ENCODE measurements at places on chromosomes 13 and 19.

DNA sequence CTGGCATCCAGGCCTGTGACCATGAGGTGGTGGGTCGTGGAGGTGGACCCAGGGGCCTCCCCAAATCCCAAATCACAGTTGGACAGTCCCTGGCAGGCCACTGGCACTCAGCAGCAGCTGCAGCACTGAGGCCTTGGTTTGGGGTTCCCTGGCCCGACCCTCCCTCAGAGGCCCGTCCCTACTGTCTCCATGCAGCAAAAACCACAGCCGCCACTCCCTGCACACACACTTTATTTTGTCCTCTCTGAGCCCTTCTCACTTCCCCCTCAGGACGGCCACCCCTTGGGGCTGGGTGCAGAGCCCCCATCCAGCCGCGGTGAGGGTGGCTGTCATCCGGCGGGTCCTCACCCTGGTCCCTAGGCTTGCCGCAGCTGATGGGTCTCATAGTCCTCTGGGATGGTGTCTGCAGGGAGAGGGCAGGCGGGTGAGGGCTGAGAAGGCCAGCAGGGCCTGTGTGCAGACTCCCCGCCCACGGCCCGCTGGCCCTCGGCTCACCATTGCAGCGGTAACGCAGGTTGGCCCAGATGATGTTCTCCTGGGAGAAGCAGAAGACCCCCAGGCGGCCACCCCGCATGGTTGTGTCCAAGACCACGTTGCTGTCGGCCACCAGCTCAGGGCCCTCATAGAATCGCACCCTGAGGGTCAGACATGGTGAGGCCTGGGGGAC, 8.4 kb downstream of the COMP start:
- no peak for DNase-seq

DNA sequence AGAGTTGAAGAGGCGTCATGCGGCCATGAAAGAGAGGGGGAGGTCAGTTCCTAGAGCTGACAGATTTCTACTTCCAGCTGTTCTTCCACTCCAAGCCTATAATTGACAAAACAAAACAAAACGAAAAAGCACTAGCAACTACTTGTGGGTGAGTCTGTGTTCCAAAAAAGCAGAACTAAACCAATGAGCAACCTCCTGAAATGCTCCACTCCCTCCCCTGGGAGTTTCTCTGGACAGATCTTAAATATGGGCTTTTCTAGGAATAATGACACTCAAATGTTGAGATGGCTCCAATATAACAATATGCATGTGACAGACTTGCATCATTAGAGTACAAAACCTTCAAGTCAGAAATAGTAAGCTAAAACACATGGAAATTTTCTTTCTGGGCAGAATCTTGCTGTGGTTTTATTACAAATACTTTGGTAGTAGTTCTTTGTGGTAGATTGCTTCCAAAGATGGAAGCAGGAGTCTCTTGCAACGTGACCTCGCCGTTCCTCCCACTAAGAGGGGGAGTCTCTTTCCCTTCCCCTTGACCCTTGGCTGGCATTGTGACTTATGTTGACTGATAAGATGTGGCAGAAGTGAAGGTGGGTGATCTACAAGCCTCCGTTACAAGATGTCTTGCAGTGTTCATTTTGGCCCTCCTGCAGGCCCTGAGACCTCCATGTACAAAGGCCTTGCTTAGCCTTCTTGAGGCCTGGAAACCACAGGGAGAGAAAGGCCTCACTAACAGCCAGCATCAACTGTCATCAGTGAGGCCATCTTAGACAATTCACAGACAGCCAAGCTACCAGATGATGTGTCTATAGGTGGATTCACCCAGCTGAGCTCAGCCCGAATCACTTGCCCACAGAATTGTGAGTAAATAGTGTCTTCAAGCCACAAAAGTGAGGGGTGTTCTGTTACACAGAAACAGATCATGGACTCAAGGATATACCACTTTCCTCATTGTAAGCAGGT, 173.1 kb upstream of the RFC3 start:
- peak; percentile 18 for DNase-seq

DNA sequence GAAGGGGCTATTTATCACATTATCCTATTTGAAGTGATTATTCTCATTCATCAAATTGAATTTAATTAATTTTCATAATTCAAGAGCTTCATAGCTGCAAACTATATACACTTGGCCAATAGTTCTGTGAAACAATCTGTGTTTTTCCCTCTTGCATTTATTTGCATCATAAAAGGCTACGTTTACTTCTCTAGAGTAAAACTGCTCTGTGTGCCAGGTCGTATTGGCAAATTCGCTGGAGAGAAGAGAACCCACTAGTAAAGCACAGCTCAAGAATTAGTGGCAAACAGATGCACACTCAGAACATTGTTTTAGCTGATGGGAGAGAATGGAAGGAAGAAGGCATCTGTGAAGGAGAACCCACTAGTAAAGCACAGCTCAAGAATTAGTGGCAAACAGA, 81.8 kb downstream of the CYSLTR2 start:
- no peak for DNase-seq

DNA sequence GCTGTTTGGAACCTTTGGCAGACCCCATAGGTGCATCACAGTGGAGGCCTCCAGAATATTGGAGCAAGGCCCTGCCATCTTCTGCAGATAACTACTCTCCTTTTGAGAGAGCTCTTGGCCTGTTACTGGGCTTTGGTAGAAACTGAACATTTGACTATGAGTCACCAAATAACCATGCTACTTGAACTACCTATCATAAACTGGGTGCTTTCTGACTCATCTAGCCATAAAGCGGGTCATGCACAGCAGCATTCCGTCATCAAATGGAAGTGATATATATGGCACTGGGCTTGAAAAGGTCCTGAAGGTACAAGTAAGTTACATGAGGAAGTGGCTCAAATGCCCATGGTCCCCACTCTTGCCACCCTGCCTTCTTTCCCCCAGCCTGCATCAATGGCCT, 782.5 kb upstream of the SLITRK6 start:
- DNase-seq, result peak; percentile 70

- peak; percentile 25 for DNase-seq
Measured at GRCh38 chr13:65125236-65125635, 2104.9 kb downstream of the PCDH9 start.

GRCh38 chr13:91948736-91949135, 550.3 kb downstream of the GPC5 start:
- DNase-seq, result no peak

DNA sequence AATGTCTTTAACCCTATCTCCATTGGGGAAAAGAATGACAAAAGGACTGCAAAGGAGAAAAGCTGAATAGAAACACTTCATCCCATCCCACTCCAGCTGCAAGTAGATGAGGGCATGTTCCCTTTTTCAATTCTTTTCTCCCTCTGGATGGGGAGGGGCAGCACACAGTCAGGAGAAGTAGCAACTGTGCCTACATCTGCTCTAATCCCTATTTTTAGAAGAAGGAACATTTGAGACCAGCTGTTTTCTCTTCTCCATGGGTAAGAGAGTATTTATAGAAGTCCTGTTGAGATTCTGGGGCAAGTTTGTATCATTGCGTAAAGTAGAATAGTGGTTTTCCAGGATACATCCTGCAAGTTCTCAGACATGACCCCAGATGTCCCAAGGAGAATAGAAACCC, 9.3 kb upstream of the GTF3A start:
- no peak for DNase-seq

DNA sequence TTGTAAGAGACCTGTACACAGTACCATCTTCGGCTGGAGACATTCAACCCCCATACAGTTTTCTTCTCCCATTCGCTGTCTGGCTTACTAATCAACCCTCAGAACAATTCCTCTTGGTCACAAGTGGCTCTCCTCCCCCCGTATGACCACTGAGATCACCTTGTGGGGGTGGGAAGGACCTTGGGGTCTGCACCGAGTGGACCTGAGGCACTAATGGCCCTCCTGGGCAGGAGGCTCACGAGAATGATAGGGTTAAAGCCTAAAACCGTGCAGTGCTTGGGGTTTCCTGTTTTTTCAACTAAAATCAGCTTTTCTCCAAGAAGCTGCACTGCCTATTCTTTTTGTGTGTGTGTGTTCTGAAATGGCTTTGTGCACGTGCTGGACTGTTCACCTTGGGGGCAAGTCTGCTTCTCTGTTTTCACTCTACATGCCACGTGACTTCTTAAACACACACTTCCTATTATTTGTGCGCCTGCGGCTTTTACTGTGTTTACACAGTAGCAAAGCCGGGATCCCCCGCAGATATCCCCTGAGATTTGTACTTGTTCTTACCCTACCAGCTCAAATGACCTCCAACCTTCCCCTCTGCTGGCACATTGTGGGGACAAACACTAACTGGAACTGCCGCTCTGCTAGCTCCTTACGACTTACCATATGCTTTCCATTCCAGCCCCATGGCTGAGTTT, 12.3 kb downstream of the RBM26 start:
- no peak for DNase-seq

DNA sequence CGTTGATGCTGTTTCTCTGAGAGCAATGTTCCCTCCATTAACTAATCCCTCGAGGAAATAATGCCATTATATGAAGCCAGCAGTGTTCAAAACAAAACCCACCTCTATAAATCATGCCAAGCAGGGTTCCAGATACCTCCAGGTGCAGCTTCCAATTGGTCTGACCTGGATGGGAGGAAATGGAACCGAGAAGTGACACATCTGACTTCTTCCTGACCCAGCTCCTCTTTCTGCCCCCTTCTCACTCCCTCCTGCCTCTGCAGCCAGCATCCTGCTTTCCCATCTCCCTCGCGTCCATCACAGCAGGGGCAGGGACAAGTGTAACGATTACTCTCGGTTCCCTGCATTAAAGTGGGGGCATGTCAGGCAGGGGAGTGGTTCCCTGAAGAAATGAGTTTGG, 37.5 kb downstream of the HSPH1 start:
- DNase-seq, result no peak

GRCh38 chr13:36665630-36666029, 8.2 kb upstream of the SERTM1 start:
- no peak for DNase-seq

DNA sequence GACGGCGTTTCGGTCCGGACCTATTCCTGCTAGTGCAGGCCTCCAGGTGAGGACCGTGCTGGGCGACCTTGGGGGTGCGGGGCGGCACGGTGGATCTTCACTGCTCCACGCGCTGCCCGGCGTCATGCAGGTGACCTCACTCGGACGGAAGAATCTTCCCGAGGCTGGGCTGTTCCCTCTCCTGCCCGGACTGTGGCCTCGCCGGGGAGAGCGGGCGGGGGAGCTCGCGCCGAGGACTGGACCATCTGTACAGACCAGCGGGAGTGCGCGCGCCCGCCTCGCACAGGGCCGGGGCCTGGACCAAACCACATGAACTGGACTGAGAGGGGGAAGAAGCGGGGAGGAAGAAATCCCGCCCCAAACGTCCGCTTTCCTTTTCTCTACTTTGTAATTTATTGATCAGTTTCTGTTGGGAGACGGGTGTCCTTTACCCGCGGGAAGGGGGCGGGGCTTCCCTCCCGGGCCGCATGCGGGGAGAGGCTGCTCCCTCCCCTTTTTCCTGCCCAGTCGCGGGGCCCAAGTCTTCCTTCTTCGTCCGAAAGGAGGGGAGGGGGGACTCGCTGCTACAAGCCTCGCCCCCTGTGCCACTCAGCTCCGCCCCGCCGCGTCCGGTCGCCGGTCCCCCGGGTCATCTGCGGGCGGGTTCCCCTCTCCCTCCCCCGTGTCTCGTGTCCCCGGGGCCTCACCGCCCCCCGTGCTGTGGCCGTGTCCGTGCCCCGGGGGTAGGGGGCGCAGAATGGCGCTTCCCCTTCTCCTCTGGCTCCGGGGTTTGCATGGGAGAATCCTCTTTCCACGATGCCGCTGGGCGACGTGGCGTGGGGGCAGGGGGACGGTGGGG, 4.9 kb downstream of the HRC start:
- peak; percentile 78 for DNase-seq

GRCh38 chr19:33134571-33135041, 2.7 kb downstream of the WDR88 start:
- DNase-seq, result no peak

DNA sequence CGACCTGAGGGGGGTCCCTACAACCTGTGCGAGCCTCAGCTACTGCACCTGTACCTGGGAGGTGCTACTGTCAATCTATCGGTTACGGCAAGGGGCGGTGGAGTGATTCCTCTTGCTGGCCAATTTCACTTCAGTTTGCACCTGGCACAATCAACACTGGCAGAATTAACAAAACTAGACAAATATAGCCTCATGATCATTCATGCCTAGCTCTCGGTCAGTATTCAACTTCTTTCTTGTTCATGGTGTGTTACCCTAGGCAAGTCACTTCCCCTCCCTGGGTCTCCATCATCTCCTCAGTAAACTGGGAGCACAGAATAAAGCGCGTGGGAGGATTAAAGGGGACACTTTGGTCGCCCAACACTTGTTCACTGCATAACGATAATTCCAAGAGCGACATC, 618 bp downstream of the HAUS8 start:
- DNase-seq, result no peak

- no peak for DNase-seq
Measured at GRCh38 chr13:83470133-83470797, 412.0 kb downstream of the SLITRK1 start.

DNA sequence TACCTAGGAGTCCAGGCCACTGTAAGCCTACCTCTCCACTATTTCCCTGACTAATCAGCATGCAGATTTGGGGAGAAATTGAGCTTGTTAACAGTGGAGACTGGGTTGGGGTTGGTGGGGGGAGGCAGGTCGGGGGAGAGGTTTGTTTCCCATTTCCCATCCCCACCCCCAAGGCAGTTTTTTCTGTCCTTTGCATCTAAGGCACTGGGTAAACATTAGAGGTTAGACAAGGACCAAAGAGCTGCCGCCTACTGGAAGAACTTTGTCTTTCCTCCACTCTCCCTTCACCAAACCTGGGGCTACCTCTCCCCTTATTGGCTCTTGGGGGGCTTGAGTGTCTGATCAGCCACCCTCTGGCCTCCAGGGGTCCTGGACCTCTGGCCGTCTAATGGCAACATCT, 953 bp downstream of the KCNN4 start:
- DNase-seq, result no peak

DNA sequence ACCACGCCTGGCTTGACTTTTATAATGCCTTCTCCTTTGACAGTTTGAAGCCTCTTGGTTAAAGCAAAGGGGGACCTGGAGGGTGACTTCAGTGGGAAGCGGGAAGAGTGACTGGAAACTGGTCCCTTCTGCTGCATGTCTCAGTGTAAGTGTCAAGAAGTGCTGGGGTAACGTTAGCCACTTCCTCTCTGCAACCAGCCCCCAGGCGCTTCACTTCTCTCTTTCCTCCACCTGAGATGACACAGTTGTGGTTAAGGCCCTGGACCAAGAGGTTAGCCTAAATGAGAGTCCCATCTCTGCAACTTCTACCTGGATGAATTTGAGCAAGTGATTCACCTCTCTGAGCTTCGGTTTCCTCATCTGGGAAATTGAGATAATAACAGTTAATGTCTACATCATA, 16.3 kb downstream of the LEUTX start:
- DNase-seq, result no peak
